Activated naive CD4-positive, alpha-beta T cell treated with Interleukin-2 at 50 U/mL for 16 hours (primary cell): ENCODE measurements at places on chromosomes 12 and 14.

DNA sequence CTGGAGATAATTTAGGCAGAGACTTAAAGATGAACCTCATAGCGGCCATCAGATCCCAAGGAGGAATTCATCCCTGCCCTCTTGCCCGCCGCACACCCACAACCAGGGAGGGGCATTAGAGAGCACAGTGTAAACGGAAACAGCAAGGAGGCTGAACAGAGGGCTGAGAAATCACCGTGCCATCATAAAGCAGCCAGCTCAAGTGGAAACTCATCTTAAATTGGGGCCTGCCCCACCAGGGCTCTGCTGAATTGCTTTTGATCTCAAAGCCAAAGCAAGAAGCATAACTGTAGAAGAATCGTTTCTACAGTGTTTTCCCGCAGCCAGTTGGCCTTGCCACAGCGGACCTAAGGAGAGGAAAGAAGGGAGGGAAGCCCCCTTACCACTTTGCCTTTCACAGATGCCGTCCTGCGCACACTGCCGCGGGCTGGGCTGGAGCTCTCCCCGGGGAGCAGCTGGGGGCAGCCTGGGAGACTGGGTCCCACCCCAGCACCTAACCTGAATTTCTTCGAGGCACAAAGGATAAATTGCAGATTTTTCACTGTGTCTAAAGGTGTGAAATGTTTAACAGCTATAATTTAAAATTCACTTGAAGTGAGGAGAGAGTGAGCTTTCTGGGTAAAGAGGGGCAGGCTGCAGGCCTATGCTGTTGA lies 51.8 kb upstream of the MMP17 start:
- DNase-seq: no peak

- no peak for DNase-seq
Measured at GRCh38 chr14:45252366-45253069, 484 bp downstream of the MIS18BP1 start.

DNA sequence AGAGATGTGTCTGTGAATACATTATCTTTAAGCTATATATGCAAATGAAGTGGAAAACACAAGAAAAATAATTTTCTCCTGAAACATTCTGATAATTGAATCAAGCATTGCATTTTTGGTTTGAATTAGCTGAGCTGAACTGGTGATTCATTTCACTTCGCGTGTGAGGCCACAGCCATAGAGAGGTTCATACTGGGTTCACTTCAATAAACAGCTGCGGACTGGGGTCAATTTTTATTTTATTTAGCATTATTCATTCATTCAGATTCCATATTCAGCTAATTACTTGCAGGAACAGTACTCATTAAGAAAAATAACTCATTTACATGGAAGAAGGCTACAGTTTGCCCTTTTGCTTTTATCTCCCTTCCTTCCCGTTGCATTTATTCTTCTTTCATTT lies 195.2 kb upstream of the LRIG3 start:
- no peak for DNase-seq

GRCh38 chr12:89709995-89710872 lies 1.6 kb upstream of the ATP2B1 start:
- no peak for DNase-seq

DNA sequence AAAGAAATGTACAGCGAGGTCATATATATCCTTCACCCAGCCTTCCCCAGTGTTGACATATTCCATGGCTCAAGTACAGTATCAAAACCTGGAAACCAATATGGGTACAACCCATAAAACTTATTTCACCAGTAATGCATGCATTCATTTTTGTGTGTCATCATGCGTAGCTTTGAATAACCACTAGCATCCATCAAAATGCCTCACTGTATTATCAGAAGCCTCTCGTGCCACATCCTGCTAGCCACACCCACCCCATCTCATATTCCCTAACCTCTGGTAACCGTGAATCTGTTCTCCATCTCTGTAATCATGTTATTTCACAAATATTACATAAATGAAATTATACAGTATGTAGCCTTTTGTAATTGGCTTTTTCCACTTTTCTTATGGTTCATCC lies 314.3 kb downstream of the RAD51B start:
- no peak for DNase-seq

- DNase-seq: no peak
Measured at GRCh38 chr14:53231171-53231570, 78.0 kb upstream of the DDHD1 start.

GRCh38 chr12:25189656-25190055 lies 5.3 kb downstream of the DNAI7 start:
- DNase-seq: no peak

DNA sequence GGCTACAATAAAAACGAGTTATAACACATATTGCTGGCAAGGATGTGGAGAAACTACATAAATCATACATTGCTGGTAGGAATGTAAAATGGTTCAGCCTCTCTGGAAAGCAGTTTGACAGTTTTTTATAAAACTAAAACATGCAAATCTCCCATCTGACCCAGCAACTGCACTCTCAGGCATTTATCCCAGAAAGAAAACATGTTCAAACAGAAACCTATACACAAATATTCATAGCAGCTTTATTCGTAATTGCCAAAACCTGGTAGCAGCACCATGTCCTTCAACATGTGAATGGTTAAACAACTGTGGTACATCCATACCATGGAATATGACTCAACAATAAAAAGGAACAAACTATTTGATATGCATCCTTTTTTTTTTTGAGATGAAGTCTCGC lies 10.1 kb upstream of the TMCC3 start:
- DNase-seq: no peak

DNA sequence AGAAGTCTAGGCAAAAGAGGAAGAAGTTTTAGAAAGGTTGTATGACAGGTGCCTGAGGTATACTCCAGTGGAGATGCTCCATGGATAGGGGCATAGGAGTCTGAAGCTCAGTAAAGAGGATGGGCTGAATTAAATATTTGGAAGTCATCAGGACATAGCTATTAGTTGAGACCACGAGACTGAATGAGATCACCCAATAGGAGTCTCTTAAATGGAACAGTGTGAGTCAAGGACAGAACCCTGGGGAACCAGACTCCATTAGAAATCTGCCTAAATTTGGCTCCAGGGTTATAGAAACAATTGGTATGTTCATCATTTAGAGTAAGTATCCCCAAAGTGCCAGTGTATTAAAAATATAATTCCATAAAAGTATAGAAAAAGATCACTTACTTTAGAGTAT lies 172.6 kb downstream of the PRKCH start:
- DNase-seq: no peak

- DNase-seq: no peak
Measured at GRCh38 chr14:34700622-34701130, 13.7 kb downstream of the CFL2 start.

GRCh38 chr12:65392491-65392890 lies 114.0 kb downstream of the MSRB3 start:
- no peak for DNase-seq
